ENCODE measurements at places on chromosomes 1 and 21.

- no peak for DNase-seq
These were observed 662 bp upstream of the LGALS8 start for GRCh38 chr1:236522937-236523703.

- DNase-seq: no peak
These were observed 32.4 kb upstream of the PGBD5 start for GRCh38 chr1:230458509-230458908.

GRCh38 chr1:28755701-28756100, 19.0 kb downstream of the YTHDF2 start:
- no peak for DNase-seq

DNA sequence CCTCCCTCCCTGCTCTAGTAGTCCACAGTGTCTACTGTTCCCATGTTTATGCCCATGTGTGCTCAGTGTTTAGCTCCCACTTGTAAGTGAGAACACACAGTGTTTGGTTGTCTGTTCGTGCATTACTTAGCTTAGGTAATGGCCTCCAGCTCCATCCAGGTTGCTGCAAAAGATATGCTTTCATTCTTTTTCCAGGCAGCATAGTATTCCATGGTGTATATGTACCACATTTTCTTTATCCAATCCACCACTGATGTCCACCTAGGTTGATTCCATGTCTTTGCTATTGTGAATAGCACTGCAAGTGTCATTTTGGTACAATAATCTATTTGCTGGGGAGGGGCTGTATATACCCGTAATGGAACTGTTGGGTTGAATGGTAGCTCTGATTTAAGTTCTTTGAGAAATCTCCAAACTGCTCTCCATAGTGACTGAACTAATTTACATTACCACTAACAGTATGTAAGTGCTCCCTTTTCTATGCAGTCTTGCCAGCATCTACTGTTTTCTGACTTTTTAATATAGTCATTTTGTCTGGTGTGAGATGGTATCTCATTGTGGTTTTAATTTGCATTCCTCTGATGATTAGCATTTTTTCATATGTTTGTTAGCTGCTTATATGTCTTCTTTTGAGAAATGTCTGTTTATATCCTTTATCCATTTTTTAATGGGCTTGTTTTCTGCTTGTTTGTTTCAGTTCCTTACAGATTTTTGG, 191.9 kb upstream of the DMRTA2 start:
- DNase-seq: no peak

- DNase-seq: no peak
These were observed 28.8 kb downstream of the TTLL7 start for GRCh38 chr1:83970114-83970513.

DNA sequence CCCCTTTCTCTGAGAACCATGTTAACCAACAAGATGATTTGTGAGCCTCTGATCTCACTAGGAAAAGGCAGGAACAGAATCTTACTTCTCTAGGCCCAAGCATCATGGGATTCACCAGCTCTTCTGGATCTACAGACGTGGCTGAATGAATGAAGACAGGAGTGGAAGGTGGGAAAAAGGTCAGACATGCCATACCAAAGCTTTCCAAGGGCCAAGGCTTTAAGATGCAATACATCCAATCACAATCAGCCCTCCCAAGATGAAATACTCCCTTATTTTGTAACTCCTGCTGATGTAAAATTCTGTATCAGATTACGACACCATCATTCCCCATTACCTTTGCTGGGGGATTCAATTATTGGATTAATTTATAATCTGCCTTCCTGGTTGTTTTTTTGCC, 80.9 kb downstream of the SSBP3 start:
- DNase-seq: no peak

- DNase-seq: no peak
These were observed 25.5 kb downstream of the UTS2 start for GRCh38 chr1:7827126-7827955.

DNA sequence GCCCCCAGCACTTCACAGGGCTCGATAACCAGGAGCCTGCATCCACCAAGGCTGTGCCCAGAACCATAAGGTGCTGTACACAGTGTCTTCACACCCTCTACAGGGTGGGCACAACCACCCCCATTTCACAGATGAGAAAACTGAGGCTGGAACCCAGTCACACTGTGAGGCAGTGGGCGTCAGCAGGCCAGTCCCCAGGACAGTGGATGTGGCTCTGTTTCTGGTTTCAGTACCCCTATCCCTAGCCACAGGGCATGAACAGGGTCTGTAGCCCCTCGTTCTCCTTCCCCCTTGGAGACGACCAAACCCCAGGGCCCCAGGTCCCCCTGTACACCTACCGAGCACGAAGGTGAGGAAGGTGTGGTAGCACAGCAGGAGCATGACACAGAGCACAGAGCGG, 27.6 kb downstream of the TTC39A start:
- no peak for DNase-seq

GRCh38 chr1:69638673-69639072, 71.0 kb downstream of the LRRC7 start:
- no peak for DNase-seq

DNA sequence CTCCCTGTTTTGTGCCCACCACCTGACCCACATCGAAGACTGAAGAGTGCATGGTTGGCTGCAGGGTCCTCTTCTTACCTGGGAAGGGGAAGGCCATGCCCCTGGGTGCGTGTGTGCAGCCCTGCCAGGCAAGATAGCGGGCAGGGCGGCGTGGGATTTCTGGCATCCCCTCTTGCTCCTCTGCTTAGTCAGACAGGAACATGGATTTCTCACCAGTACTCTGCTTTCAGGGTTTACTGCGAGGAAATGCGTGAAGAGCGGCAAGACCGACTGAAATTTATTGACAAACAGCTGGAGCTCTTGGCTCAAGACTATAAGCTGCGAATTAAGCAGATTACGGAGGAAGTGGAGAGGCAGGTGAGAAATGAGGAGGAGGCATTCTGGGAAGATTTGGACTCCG, 15.5 kb upstream of the MIIP start:
- DNase-seq: no peak

- DNase-seq: no peak
These were observed 96.6 kb downstream of the RAVER2 start for GRCh38 chr1:64841330-64842065.

DNA sequence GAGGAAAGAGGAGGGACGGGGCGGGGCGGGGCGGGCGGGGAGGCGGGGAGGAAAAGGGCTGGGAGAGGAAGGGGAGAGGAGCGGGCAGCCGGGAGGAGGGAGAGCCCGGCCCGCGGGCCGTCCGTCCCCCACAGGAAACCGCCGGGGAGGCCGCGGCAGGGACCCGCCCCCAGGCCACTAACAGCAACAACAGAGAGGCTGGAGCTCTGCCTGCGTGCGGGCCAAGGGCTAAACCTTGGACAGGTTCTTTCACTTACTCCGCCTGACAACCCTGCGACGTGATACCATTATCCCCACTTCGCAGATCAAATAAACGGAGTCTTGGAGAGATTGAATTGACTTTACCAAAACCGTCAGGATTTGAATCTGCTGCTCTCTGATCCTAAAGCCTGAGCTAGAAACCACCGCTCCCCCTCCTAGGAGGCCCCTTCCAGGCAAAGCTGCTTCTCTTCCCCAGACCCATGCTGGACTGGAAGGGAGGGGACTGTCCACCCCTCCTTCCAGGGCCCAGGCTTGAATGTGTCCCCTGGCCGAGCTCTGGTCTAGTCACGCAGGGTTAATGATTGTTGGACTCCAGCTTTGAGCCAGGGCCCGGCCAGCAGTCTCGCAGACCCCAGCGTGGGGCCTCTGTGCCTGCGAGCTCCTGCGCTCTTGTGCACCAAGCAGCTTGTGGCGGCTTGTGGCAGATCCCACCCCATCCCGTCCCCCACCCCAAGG, at the start of gene EVA1B:
Gene EVA1B (minus strand): TSS at position 10 of the 717 bp plus-strand sequence. CDS start 608 bp downstream, outside the sequence.
- DNase-seq: no peak

DNA sequence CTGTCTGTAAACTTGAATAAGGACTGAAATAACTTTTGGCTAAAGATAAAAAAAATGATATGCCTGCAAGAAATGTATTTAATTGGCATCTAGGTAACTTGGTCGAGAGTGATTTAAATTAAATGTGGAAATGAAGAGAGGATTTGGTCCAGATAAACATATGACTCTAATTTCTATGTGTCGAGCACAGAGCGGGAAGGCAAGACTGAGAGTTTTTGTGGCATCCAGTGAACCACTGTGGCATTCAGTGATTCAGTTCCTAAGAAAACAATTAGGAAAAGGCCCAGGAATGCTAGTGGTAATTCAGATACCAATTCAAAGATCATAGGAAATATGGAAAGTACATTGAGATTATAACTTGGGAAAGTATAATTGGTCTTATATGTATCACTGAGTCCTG, 39.6 kb downstream of the PDE4B start:
- no peak for DNase-seq
